ENCODE measurements at places on chromosomes 3 and 15.

DNA sequence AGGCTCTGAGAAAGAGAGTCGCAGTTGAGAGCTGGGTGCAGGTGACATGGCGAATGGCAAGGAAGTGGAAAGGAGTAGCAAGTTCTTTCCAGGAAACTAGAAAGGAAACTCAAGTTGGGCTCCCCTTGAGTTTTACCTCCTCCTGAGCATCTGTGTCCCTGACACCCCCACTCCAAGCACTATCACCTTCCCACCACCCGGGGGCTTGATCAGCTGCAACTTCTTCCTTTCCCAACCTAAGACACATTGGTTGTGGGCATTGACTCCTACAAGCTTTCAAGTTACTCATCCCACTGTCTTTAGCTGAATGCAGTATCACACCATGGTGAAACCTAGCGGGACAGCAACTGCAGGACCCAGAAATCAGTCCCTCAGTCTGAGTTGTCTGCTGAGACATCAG lies 256.6 kb upstream of the NR2F2 start:
- no peak for DNase-seq

GRCh38 chr3:14524920-14525660 lies 15.1 kb downstream of the GRIP2 start:
- DNase-seq = no peak

GRCh38 chr15:40146037-40146436 lies 14.8 kb upstream of the BUB1B start:
- no peak for DNase-seq

- DNase-seq = no peak
These were observed 50.3 kb upstream of the SELENOK start for GRCh38 chr3:53941950-53942349.

GRCh38 chr15:70169147-70169546 lies 71.4 kb upstream of the TLE3 start:
- no peak for DNase-seq

DNA sequence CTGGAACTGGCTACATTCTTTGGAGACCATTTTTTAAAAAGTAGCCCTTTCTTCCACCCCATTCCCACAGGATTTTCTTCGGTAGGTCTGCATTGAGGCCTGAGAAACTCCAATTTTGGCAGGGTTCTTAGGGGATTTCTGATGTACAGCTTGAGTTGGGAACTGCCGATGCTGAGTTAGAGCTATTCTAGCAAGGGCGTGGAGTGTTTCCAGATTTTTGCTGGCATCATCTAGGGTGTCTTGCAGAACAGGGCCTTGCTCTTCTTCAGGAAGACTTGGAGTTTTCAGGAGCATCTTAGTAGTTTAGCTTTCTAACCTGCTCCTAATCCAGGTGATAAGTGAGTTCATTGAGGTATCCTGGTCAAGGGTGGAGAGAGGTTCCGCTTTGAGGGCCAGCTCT lies 41.0 kb downstream of the SV2B start:
- DNase-seq = no peak

- no peak for DNase-seq
These were observed 29.9 kb upstream of the GHSR start for GRCh38 chr3:172478116-172478515.

DNA sequence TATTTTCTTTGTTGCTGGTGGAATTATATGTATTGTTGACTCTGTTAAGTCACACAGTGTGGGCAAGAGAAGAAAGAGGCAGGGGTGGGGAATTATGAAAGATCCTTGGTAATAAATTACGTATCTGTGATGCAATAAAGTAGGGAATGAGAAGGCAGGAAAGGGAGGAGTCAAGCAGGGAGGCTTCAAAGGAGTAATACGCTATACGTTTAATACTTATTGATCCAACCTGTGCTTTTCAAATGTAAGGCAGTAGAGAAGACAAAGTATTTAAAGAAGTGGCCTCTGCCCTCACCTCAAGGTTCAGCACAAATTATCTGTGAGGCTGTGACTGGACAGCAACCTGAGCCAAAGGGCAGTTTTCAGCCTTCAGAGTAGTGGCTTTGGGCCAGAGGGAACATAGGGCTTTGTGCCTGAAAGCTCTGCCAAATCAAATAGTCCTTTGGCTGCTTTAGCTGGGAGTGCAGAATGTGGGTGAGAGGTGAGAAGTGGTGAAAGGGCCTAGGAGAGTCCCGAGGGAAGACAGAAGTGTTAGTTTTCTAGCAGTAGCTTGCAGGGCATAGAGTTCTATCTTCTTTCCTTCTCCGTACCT lies 1.2 kb upstream of the PLIN1 start:
- no peak for DNase-seq

DNA sequence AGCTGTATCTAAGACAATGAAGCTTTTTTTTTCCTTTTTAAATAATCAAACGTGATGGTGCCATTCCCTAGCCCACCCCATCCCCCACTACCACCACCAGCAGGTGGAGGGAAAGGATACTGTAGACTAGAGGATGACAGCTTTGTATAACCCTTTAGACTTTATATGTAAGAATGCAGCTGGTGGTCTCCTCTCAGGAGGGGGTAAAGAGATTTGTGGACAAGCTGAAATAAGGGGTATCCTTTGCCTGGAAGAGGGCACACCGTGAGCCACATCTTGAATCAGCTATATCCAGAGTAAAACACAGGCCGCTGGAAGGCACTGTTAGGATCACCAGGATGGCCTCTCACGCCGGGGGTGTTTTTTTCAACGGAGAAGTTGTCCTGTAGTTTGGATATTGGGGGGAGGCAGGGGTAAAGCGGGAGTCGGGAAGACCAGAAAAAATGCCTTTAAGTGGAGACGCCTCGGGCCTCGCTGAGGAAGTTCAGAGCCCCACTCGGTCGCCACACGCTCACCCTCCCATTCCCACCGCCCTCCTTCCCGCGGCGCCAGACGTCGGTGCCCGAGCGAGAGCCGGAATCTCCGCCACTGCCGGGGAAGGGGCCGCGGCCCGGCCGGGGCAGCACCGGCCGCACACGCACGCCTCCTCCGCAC lies 986 bp downstream of the KPNA4 start:
- DNase-seq = peak; percentile 51

DNA sequence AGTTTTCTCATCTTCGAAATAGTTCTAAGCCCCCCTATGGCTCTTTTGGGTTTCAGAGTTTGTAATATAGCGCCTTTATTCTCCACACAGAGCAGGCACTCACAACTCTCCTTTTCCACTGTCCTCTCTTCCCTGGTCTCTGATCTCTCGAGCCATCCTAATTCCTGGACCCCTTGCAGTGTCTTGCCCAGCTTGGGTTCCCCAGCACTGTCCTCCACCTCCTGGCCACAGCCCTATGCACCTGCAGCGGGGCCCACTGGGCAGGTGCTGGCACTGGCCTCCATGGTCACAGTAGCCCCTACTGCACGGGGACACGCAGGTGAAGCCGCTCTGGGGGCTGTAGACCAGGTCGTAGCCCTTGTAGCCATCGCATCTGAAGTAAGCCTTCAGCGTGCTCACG lies 27.9 kb downstream of the MUC20 start:
- no peak for DNase-seq

DNA sequence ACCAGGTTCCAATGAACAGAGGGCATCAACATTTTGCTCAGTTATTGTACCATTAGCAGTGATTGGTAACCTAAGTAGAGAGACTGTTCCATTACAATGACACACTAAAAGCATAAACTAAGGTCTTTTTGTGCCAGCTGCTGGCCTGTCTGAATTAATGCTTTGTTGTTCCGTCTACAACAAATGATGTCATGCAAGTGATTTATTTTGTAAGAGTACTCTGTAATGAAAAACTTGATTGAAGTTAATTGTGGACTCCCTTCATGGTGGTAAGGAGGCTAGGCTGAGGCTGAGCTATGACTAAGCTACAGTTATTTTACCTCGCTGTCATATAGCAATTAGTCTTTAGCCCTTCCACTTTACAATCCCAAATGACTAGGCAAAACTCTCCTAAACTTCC lies 23.2 kb downstream of the RCN2 start:
- no peak for DNase-seq
